Dermis blood vessel endothelial cell (primary cell): ENCODE measurements at places on chromosomes 7 and 10. TPM values are rescaled to one million over a fixed set of nuclear protein-coding genes. Genes with fewer than 3 reads are reported as not detected.

The TMEM178B gene
- 0.09 and 0.34 TPM in 2 replicates for total RNA-seq

The ATOH7 gene
- total RNA-seq: not detected in 2 replicates

The UCN3 gene
- not detected in 2 replicates for total RNA-seq

The ANKRD7 gene
- 0.51 TPM in 1 of 2 replicates, not detected in the other for total RNA-seq

The PIP gene
- total RNA-seq: not detected in 2 replicates

The EGFR gene
- 0.56 and 0.85 TPM in 2 replicates for total RNA-seq

The SUN3 gene
- not detected in 2 replicates for total RNA-seq

The EPO gene
- not detected in 2 replicates for total RNA-seq

The ORC5 gene
- 30.0 and 107 TPM in 2 replicates for total RNA-seq

The NPFFR1 gene
- total RNA-seq: not detected in 2 replicates

The CYP3A5 gene
- total RNA-seq: not detected in 2 replicates

The EEF1AKMT2 gene
- 10.4 and 20.9 TPM in 2 replicates for total RNA-seq

The ANLN gene
- 21.6 and 95.5 TPM in 2 replicates for total RNA-seq

The FAM25A gene
- total RNA-seq: not detected in 2 replicates

The SFR1 gene
- total RNA-seq: 7.0 and 10.0 TPM in 2 replicates

The GBX1 gene
- not detected in 2 replicates for total RNA-seq

The ZPBP gene
- not detected in 2 replicates for total RNA-seq

The IFIT1B gene
- total RNA-seq: not detected in 2 replicates

The HSPA12A gene
- total RNA-seq: 0.56 and 0.68 TPM in 2 replicates

The SCART1 gene
- 0.28 and 1.4 TPM in 2 replicates for total RNA-seq

The ZNF488 gene
- total RNA-seq: under 0.01 and 0.28 TPM in 2 replicates

The PNLIPRP1 gene
- not detected in 2 replicates for total RNA-seq

The ABCB4 gene
- total RNA-seq: 0.14 and 0.34 TPM in 2 replicates

The SEMA3E gene
- total RNA-seq: 0.34 and 0.37 TPM in 2 replicates

The KAZALD1 gene
- 0.17 and 0.51 TPM in 2 replicates for total RNA-seq

The PWWP2B gene
- 15.1 and 16.3 TPM in 2 replicates for total RNA-seq

The PHYHIPL gene
- under 0.01 TPM in 1 of 2 replicates, not detected in the other for total RNA-seq

The PRR15 gene
- 0.17 and 0.19 TPM in 2 replicates for total RNA-seq

The TRIM73 gene
- 0.60 and 1.9 TPM in 2 replicates for total RNA-seq

The MICALL2 gene
- 14.4 and 19.1 TPM in 2 replicates for total RNA-seq

The CD36 gene
- 151 and 171 TPM in 2 replicates for total RNA-seq

The MPP7 gene
- 6.8 and 16.3 TPM in 2 replicates for total RNA-seq

The NXPH1 gene
- total RNA-seq: not detected in 2 replicates

The TMEM196 gene
- total RNA-seq: not detected in 2 replicates

The SMARCD3 gene
- total RNA-seq: 0.85 and 2.0 TPM in 2 replicates

The SPDYE9 gene
- total RNA-seq: not detected in 2 replicates

The TWIST1 gene
- total RNA-seq: not detected in 2 replicates

The HGF gene
- total RNA-seq: 3.4 and 8.8 TPM in 2 replicates

The GRM3 gene
- total RNA-seq: not detected in 2 replicates

The PNLIPRP3 gene
- total RNA-seq: under 0.01 TPM in 1 of 2 replicates, not detected in the other

The BMPER gene
- total RNA-seq: 0.70 and 1.0 TPM in 2 replicates

The EN2 gene
- total RNA-seq: not detected in 2 replicates
